ENCODE measurements at places on chromosomes 1 and 21. TPM values are rescaled to one million over a fixed set of nuclear protein-coding genes. Genes with fewer than 3 reads are reported as not detected.

GRCh38 chr1:203316626-203317093 lies 11.3 kb downstream of the BTG2 start:
- peak; percentile 31 for DNase-seq
- H3K4me3 ChIP-seq: no peak overlapping the region
- no peak overlapping the region for H3K27ac ChIP-seq
- H3K4me1 ChIP-seq: peaks cover 10% of the 10 kb centered on the region

DNA sequence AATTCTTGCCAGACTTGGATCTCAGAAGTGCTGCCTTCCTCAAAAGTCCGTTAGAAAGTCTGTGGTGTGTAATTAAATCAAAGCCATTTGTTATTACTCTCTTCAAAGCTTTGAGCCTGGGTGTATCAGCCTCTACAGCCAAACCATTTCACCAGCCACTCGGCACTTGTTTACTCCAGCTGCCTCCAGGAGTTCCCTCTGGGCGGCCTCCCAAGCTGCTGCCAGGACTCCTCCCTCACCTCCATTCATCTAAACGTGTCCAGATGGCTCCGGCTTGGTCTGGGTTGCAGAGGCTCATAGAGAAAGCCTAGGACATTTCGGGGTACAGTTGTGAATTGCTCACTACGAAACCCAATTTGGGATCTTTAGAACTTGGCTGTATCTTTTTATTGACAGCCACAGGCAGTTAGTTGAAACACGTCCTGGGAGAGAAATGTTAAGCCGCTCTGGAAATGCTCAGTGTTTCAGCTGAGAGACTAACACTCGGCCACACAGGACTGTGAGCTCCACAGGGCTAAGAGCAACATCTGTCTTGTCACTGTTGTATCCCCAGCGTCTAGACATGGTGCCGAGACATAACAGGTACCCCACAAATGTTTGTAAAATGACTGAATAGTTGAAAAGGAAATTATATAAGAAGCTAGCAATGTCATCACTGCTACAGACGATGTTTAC lies 116.9 kb upstream of the NGF start:
- peaks cover 19% of the 10 kb centered on the region for H3K4me1 ChIP-seq
- no peak overlapping the region for H3K27ac ChIP-seq
- no peaks in the 10 kb centered on the region for H3K27me3 ChIP-seq
- no peak overlapping the region for H3K4me3 ChIP-seq
- peak; percentile 81 for DNase-seq

GRCh38 chr1:38028671-38029070 lies 16.1 kb downstream of the UTP11 start:
- DNase-seq: no peak
- H3K36me3 ChIP-seq: peaks cover 18% of the 10 kb centered on the region
- no peaks in the 10 kb centered on the region for H3K27me3 ChIP-seq
- H3K27ac ChIP-seq: no peak overlapping the region

GRCh38 chr1:247228133-247228532 lies 27.7 kb upstream of the VN1R5 start:
- H3K27me3 ChIP-seq: no peaks in the 10 kb centered on the region
- no peaks in the 10 kb centered on the region for H3K36me3 ChIP-seq

DNA sequence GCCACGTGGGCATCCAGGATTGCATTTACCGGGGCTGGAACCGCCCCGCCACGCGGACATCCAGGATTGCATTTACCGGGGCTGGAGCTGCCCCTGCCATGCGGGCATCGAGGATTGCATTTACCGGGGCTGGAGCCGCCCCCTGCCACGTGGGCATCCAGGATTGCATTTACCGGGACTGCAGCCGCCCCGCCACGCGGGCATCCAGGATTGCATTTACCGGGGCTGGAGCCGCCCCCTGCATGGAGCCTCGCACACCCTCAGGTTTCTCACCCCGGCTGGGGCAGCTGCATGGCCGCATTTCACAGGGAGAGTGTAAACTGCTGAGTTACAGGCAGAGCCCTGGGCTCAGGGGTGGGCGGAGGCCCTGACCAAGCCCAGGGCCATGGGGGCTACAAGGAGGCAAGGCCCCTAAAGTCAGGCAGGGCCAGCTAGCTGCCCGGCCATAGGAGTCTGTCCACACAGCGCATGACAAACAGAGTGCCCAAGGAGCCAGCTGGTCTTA lies 166.8 kb upstream of the ARHGEF16 start:
- no peaks in the 10 kb centered on the region for H3K36me3 ChIP-seq
- H3K4me1 ChIP-seq: no peaks in the 10 kb centered on the region
- no peak overlapping the region for H3K27ac ChIP-seq
- DNase-seq: no peak

DNA sequence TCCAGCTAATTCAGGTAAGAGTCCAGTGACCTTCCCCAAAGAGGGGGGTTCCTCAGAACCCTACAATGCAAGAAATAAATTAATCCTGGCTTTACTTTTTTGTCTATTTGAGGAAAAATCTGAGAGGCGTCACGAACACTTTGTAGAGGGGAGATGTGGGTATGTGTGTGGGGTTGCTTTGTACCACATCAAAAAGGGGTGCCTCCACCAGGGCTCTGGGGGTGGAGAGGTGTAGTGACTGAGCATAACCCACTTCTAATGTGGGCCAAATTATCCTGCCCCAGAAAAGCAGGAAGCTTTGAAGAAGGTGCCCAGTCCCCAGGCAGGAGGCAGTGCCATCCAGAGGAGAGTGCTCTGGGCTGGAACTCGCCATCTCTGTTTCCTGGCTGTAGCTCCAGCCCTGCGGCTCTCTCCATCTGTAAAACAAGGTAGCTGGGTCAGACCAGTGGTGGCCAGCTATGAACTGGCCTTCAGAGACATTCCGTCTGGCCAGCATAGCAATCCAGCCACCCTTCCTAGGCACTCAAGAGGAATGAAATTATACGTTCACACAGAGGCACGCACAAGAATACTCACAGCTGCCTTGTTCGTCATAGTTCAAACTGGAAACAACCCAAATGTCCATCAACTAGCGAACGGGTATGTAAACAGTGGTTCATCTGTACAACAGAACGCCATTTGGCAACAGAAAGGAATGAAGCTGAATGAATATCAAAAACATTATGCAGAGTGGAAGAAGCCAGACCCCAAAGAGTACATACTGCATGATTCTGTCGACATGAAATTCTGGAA lies 45.4 kb upstream of the TNFRSF1B start:
- no peaks in the 10 kb centered on the region for H3K36me3 ChIP-seq
- peak; percentile 97 for DNase-seq
- H3K27ac ChIP-seq: peak overlapping the region; percentile 94
- H3K4me3 ChIP-seq: no peak overlapping the region
- H3K27me3 ChIP-seq: no peaks in the 10 kb centered on the region
- H3K4me1 ChIP-seq: peaks cover 13% of the 10 kb centered on the region

DNA sequence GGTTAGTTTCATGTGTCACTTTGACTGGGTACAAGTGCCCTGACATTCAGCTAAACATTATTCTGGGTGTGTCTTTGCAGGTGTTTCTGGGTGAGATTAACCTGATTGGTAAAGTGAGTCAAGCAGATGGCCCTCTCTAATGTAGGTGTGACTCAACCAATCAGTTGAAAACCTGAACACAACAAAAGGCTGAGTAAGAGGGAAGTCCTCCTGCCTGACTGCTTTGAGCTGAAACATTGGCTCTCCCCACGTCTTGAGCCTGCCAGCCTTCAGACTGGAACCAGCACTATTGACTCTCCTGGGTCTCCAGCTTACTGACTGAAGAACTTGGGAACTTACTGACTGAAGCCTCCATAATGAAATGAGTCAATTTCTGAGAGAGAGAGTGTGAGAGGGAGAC lies 70.0 kb upstream of the C21orf91 start:
- DNase-seq: no peak
- no peaks in the 10 kb centered on the region for H3K27me3 ChIP-seq
- H3K27ac ChIP-seq: no peak overlapping the region
- no peak overlapping the region for H3K4me3 ChIP-seq

- H3K4me1 ChIP-seq: no peaks in the 10 kb centered on the region
- H3K36me3 ChIP-seq: no peaks in the 10 kb centered on the region
- no peak for DNase-seq
- no peaks in the 10 kb centered on the region for H3K27me3 ChIP-seq
- H3K4me3 ChIP-seq: no peak overlapping the region
- no peak overlapping the region for H3K27ac ChIP-seq
Observed at GRCh38 chr1:238223076-238223640, 332.4 kb upstream of the ZP4 start.

- DNase-seq: peak; percentile 86
- no peaks in the 10 kb centered on the region for H3K27me3 ChIP-seq
- peak within 1 kb of the TSS; percentile 83 for H3K4me3 ChIP-seq
- H3K27ac ChIP-seq: peak within 1 kb of the TSS; percentile 93
Observed at GRCh38 chr1:16155537-16156410, at the start of gene EPHA2. Gene EPHA2 (minus strand): TSS chr1:16156069. CDS start chr1:16155932, 137 bp downstream.

- H3K4me1 ChIP-seq: no peaks in the 10 kb centered on the region
- H3K4me3 ChIP-seq: 0 out of 2 replicates have a peak overlapping the region, but pooled peaks have one; percentile 9
Observed at GRCh38 chr1:177181631-177182291, 11.0 kb downstream of the BRINP2 start.

DNA sequence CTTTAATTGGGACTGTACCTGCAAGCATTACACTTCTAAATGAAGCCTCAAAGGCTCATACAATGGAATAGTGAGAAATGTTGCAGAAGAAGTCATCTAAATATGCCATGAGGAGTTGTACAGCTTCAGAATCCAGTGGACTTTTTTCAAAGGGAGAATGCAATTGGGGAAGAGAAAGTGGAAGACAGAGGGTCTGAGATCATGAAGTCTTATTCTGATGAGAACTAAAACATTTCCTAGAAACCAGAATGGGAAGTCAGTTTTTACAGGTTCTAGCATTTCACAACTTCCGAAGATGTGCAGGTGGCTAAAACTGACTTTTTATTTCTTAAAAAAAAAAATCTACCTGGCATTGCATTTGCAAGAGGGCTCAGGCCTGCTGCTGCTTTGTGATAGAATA lies 424.4 kb upstream of the RUNX1 start:
- no peaks in the 10 kb centered on the region for H3K27me3 ChIP-seq
- DNase-seq: no peak
- no peak overlapping the region for H3K4me3 ChIP-seq
- H3K4me1 ChIP-seq: peaks cover 17% of the 10 kb centered on the region
- no peak overlapping the region for H3K27ac ChIP-seq
- no peaks in the 10 kb centered on the region for H3K36me3 ChIP-seq

DNA sequence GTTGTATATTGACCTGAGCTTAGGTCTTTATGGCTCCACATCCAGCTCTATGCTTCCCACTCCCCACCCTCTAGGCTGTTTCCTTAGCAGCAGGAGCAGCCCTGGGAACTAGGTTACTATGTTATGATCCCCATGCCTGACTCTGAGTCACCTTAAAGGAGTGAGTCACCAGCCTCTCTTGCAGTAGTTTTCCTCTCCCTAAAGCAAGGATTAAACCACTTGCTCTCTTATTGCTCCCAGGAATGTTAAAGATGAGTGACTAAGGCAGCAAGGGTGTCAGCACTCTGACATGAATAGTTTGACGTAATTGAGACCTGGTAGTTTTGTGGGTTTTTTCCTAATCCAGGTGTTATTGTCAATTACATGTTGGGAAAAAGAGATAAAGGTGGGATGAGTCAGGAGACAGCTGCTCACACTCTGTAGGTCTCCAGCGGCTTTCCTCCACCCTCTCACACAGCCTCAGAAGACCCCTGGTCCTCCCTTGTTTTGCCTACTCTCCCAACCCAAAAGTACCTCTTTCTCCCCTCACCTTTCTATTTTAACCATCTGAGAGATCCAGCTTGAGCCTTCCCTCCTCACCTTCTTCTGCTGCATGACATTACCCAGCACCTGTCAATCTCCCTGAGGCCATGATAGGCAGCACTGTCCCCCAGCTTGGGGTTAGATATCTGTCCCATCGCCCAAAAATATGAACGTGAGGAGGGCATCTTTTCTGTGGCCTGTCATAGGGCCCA lies 369.1 kb upstream of the VAMP3 start:
- H3K4me1 ChIP-seq: peaks cover 8% of the 10 kb centered on the region
- peak overlapping the region; percentile 35 for H3K27ac ChIP-seq
- DNase-seq: peak; percentile 100
- no peaks in the 10 kb centered on the region for H3K36me3 ChIP-seq

GRCh38 chr1:41783189-41783639 lies 135.5 kb downstream of the HIVEP3 start:
- peaks cover 11% of the 10 kb centered on the region for H3K4me1 ChIP-seq
- H3K36me3 ChIP-seq: no peaks in the 10 kb centered on the region
- peak overlapping the region; percentile 26 for H3K27ac ChIP-seq
- no peak overlapping the region for H3K4me3 ChIP-seq
- no peaks in the 10 kb centered on the region for H3K27me3 ChIP-seq
- peak; percentile 85 for DNase-seq

GRCh38 chr1:200314085-200314750 lies 95.6 kb downstream of the ZNF281 start:
- no peak overlapping the region for H3K4me3 ChIP-seq
- peak overlapping the region; percentile 84 for H3K27ac ChIP-seq
- H3K36me3 ChIP-seq: no peaks in the 10 kb centered on the region
- peaks cover 13% of the 10 kb centered on the region for H3K4me1 ChIP-seq
- peak; percentile 77 for DNase-seq
- no peaks in the 10 kb centered on the region for H3K27me3 ChIP-seq

DNA sequence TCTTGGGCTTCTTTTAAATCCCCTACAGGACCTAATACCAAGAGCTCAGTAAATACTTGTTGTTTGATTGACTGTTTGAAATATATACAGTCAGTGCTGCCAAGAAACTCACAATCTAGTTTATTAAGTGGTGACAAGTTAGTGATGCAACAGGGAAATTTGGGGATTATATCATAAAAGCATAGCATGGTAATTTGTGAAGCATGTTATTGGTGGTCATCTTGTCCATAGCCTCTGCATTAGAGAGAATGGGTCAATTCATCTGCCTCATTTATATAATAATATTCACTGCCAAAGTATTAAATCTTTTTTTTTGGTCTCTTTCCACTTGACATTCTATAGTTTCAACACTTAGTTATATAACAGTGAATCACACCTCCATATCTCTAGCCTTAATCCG lies 138.2 kb upstream of the SPAG17 start:
- no peaks in the 10 kb centered on the region for H3K27me3 ChIP-seq
- no peak overlapping the region for H3K27ac ChIP-seq
- no peak for DNase-seq
- no peaks in the 10 kb centered on the region for H3K4me1 ChIP-seq
- H3K4me3 ChIP-seq: no peak overlapping the region

MROH7 gene
- 0.06 TPM for polyA plus RNA-seq

MROH9 gene
- not detected for polyA plus RNA-seq

UBL4B gene
- not detected for polyA plus RNA-seq

CR1L gene
- not detected for polyA plus RNA-seq

PTPRF gene
- polyA plus RNA-seq: 92.3 TPM

TTC34 gene
- 0.09 TPM for polyA plus RNA-seq

ESRRG gene
- 0.17 TPM for polyA plus RNA-seq

FCGR3A gene
- polyA plus RNA-seq: not detected

PRR9 gene
- not detected for polyA plus RNA-seq

SLC2A5 gene
- polyA plus RNA-seq: 0.03 TPM

AMIGO1 gene
- 1.5 TPM for polyA plus RNA-seq

OR2L2 gene
- polyA plus RNA-seq: not detected

CRNN gene
- not detected for polyA plus RNA-seq

AKT3 gene
- polyA plus RNA-seq: 13.6 TPM

ERG gene
- not detected for polyA plus RNA-seq
